ENCODE measurements at places on chromosomes 5 and 9.

GRCh38 chr5:136213919-136214493 lies 21.0 kb upstream of the SMIM32 start:
- no peak for DNase-seq

DNA sequence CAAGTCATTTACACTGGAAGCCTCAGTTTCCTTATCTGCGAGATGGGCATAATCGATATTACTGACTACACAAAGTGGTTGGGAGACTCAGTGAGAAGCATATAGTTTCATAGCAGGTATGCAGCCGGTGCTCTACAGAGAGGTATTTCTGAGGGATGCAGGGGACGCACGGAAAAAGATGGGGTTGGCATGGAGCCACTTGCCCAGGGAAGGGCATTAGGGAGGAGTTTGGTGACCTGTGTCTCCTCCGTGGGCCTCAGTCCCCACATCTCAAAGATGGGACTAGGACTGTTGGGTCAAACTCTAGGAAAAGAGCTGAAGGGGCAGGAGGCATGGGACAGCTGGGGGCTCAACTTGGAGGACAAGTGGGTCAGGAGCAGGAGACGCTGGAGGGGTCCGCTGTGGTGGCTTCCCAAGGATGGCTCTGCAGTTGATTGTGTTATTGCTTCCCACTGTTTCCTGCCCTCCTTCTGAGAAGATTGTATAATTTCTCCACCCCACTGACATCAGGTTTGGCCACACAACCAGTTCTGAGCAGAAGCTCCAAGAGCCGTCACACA lies 158.6 kb upstream of the ALDH1B1 start:
- DNase-seq = no peak

DNA sequence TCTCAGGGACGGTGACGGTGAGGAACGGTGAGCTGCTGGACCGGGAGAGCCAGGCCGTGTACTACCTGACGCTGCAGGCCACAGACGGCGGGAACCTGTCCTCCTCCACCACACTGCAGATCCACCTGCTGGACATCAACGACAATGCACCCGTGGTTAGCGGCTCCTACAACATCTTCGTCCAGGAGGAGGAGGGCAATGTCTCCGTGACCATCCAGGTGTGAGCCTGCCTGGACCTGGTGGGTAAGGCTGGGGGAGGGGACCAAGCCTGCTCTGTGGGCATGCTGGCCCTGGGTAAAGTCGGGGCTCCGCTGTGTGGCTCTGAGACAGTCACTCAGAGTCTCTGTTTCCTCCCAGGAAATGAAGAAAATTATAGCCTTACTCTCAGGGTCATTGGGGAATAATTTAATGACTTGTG lies 29.3 kb downstream of the CDHR2 start:
- DNase-seq = peak; percentile 67

GRCh38 chr9:127723444-127723843 lies 7.6 kb downstream of the TTC16 start:
- DNase-seq = peak; percentile 82

DNA sequence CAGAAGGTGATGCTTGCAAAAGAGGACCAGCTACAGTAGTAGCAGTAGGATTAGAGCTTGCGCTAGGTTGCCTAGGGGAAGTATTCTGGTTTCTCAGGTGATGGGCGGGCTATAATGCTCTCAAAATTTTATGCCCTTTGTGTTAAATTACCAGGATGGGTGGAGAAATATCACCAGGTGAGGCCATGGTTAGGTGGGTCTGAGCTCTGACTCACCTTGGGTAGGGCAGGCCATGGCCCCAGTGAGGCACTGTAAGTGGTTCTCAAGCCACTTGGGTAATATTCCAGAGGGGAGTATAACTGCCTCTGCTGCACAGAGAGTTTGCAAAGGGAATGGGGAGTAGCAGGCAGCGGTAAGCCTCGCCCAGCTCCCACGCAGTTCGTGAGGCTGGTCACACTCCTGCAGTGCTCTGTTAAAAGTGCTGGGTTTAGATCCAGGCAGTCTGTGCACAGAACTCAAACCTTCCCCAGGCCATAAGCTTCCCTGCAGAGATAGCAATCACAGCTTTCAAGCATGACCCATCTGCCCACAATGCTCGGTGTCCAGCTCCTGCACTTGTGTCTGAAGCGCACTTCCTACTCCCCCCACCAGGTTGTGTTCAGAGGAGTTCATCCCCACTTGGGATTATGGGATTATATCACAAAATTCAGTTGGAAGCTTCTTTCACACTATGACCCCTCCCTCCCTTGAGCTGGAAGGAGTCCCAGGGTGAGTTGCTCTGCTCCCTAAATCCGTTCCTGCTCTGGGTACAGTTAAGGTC lies 575.0 kb downstream of the CHSY3 start:
- DNase-seq = no peak

- peak; percentile 21 for DNase-seq
These were observed 85.8 kb upstream of the ALDH1A1 start for GRCh38 chr9:73038613-73039012.
